Stimulated activated CD8-positive, alpha-beta memory T cell treated with anti-CD3 and anti-CD28 coated beads, Interleukin-2, amount 100 ng/mL, for 48 hours (primary cell): ENCODE measurements at places on chromosomes 1 and 21.

DNA sequence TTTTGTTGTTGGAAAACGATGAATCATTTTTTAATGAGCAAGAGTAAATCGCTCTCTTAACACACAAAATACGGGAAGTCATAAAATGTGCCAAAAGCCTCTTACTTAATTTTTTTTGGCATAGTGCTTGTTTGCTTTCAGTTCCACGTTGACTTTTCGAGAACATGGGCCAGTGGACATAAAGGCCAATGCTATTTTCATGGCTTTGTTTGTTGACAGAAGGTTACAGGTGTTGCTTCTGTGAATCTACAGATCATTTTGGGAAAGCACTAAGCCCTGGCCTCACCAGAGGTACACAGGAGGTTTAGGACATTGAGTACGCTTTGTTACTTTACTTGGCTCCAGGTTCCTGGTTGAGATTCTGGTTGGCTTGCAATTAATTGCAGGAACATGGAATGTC lies 199.4 kb upstream of the HMCN1 start:
- no peak for DNase-seq

GRCh38 chr1:66617362-66618184 lies 83.6 kb downstream of the SGIP1 start:
- DNase-seq: no peak

DNA sequence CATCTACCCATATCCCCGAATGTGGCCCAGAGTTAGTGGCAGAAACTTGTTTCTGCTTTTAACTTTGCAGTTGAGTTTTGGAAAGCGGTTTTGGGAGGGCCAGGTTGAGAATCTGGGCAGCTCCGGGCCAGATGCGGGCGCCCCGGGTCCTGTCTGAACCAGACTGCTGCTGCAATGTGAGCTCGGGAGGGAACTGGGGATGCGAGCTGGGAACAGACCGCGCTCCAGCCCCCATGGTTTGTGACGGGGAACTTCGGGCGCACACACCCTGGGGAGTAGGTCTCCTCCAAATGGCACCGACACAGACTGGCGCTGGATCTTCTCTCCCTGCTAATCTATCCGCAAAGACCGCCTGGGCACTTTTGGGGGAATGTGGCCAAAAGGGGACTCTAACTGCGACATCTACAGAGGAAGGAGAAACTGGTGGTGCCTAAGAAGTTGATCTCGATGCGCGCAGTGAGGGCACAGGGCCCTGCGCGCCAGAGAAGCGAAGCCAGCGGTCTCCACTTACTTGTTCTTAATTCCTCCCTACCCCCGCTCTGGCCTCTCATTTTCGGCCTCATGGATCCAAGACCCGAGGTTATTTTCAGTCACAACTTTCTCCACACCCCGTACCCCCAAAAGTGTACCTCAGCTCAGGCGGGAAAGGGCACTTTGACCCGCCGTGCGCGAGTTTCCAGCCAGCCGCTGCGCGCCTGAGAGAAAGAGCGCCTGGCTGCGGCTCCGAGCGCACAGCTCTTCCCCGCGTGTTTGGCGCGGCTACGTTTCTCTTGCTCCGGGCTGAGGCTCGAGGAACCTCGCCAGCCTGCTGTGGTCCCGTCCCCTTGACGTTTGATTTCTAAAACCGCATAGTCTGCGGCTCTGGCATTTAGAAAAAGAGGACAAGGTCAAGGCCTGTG lies 411.0 kb upstream of the ESRRG start:
- DNase-seq: no peak

GRCh38 chr1:52041551-52042185 lies 8.1 kb upstream of the KTI12 start:
- DNase-seq: no peak

DNA sequence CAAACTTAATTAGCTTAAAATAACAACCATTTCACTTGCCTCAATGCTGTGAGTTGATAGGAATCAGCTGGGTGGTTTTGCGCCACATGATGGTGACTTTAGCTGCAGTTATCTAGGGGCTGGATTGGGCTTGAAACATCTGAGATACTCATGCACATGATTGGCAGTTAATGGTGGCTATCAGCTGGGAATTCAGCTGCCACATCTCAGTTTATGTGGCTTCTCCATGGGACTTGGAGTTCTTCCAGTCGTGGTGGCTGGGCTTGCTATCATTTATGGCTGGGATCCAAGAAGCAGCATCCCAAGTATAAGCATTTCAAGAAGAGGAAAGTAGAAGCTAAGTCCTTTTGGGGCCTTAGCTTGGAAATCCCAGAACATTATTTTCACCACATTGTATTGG lies 36.4 kb downstream of the PDC start:
- DNase-seq: no peak

- no peak for DNase-seq
These were observed 2.4 kb upstream of the NFIA start for GRCh38 chr1:61079898-61080336.

GRCh38 chr1:11806307-11806936 lies 431 bp downstream of the CLCN6 start:
- DNase-seq: no peak

DNA sequence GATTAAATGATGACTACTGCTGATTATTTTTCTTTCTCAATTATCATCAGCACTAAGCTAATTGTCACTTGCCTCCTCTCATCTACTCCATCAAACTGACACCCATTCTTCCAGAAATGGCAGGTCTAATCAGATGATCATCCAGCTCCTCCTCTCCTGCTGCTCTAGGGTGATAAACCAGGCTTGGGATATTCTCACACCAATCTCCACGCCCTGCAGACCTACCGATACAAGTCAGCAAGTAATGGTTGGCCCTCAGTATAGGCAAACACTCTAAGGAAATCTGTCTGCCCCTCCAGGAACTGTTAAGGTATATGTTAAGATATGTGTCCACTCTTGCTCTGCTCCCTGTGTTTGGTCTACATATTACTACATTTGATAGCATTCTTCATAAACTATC lies 36.3 kb upstream of the C1orf21 start:
- DNase-seq: no peak

DNA sequence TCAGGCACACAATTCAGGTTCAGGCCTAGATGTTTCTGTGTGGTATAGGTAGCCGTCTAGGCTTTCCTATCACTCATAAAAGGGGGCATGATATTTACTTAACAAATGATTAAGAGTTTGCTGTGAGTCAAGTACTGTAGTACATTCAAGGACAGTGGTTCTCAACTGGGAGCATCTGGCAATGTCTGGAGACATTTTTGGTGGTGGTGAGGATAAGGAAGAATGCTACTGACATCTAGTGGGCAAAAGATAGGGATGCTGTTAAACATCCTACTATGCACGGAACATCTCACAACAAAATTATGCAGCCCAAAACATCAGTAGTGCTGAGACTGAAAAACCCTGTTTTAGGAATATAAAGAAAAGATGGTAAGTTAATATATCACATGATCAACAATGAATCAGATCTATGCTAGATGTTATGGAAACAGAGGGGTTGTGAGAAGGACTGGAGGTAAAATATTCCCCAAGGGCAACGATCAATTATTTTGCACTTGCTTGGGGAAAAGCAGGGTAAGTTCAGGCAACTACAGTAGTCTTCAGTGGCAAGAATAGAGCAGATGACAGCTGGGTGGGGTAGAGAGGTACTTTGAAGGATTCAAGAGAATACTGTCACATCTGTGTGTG lies 4.9 kb downstream of the DNTTIP2 start:
- no peak for DNase-seq
